ENCODE measurements at places on chromosomes 11 and 22.

DNA sequence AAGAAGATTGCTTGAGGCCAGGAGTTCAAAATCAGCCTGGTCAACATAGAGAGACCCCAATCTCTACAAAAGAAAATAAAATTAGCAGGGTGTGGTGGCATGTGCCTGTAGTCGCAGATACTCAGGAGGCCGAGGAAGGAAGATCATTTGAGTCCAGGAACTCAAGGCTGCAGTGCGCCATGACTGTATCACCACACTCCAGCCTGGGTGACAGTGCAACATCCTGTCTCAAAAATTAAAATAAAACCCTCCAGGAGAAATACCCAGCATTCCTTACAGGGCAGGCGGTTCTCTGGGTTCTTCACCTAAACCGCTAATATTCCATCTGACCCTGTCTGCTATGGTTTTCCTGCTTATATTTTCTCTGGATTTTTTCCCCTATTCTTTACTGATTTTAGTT, 13.5 kb downstream of the TCF20 start:
- no peak for DNase-seq

DNA sequence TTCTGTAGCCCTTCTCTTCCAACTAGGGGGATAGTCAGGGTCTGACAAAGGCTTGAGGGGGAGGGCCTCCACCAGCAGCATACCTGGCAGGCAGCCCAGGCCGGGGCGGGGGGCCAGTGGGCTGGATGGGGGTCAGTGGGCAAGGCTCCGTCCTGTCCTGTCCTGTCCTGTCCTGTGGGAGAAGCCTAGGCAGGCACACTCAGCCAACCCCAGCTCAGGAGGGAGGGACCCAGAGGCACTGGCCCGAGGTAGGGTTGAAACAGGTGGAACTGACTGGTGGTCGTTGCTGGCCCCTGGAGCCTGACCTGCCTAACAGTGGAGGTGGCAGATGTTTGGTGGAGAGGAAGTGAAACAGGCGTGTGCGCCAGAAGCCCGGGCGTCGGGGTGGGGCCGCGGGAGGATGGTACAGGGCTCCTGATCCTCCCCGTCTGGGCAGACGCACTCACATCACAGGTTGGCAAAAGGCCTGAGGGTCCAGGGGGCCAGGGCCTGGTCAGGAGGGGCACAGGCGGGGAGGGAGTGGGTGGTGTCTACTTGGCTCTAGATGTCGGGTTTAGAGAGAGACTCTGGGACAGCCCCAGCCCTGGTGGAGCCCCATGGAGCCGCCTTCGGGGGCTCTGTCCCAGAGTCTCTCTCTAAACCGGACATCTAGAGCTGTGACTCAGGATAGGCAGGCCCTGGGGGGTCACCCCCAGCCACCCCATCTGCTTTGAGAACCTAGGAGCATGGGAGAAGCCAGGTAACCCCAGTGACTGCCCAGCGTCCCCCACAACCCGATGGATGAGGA, 32.5 kb upstream of the GRAMD4 start:
- no peak for DNase-seq

GRCh38 chr11:61960532-61960931, 6.9 kb downstream of the FTH1 start:
- DNase-seq, result no peak

GRCh38 chr22:17303840-17304779, 65.2 kb upstream of the CECR2 start:
- no peak for DNase-seq

DNA sequence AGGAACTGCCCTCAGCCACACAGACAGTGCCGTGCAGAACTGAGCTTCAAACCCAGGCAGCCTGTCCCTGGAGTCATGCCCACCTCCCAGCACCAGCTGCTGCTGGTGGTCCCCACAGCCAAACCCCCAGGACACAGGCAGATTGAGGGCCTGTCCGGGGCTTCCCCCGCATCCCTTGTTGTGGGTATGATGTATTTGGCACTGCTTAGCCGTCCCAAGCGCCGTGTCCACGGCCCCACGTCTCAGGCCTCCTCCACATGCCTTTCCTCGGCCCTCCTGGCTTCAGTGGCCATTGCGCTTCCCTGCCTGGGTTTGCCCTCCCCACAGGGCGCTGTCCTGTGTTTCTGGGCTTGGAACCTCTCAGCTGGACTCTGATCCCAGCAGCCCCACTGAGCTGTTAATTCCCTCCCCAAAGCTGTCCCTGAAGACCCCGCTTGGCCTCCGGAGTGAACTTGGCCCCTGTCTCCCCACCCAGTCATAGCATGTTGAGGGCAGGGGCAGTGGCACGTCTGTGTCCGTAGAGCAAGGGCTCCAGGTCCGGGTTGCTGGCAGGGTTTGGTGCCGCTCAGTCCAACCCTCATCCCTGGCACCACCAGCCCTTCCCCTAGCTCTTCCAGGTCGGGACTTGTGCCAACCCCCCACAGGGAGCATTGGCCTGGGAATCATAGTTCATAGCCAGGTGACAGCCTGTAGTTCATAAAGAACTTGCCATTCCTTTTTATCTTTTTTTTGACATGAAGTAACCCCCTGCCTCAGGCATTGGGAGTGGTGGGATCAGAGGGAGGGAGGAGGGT, 34.5 kb upstream of the TEF start:
- DNase-seq, result no peak

- no peak for DNase-seq
Observed at GRCh38 chr11:44307340-44308099, 2.4 kb downstream of the ALX4 start.

DNA sequence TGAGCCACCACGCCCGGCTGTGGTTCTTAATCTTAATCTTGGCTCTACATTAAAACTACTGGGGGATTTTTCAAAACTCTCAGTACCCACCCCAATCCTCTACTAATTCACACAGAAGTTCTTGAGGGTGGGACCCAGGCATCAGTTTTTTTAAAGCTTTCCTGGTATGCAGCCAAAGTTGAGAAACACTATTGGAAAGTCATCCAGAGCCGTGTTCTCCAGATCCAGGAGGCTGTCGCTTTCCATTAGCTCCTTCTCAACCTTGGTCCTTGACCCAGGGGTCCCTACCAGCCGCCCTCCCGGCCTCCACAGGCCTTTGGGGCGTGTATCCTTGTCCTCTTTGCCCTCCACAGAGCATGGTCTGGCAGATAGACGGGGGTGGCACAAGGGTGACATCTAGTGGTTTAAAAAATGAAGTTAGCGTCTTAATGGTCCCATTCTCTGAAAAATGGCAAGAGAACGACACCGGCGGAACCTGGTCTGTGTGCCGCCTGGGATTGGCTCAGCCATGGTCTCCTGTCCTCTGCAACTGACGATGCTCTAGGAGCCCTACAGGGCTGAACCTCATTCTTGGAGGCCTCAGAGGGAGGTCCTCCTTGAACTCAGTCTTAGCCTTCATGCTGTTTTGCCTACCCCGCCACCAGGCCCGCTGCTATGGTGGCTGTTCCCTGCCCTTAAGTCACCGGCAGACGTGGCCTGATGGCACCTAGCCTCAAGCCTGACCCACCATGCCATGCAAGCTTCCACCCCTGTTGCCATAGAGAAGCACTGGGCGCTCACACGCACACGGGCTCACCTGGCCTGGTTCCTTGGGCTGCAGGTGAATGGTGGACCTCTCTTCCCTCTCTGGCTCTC, 152.0 kb upstream of the SYN3 start:
- peak; percentile 7 for DNase-seq

GRCh38 chr11:72573072-72573854, 101.0 kb downstream of the PDE2A start:
- DNase-seq, result peak; percentile 43

- DNase-seq, result no peak
Observed at GRCh38 chr22:40610329-40610850, 26.1 kb downstream of the MRTFA start.

DNA sequence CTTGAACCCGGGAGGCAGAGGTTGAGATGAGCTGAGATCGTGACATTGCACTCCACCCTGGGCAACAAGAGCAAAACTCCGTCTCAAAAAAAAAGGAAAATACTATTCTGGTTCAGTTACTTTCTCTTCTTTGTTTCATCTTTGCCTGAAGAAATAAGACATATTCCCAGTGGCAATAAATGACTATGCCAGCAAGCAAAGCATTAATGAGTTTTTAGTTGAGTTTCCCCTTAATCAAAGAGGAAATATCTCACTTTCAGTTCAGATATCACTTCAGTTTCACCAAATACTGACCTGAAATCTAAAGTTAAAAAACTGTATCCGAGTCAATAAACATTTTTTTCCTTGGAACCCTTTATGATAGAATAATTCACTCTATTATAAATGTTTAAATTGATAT, 10.4 kb downstream of the PISD start:
- no peak for DNase-seq

GRCh38 chr11:117369534-117369933, 41.9 kb downstream of the CEP164 start:
- DNase-seq, result no peak

GRCh38 chr11:107472966-107473365, 15.3 kb upstream of the CWF19L2 start:
- DNase-seq, result no peak

GRCh38 chr22:19888131-19888746, 33.6 kb upstream of the GNB1L start:
- no peak for DNase-seq

GRCh38 chr22:22084089-22084711, 101.6 kb upstream of the TOP3B start:
- no peak for DNase-seq

DNA sequence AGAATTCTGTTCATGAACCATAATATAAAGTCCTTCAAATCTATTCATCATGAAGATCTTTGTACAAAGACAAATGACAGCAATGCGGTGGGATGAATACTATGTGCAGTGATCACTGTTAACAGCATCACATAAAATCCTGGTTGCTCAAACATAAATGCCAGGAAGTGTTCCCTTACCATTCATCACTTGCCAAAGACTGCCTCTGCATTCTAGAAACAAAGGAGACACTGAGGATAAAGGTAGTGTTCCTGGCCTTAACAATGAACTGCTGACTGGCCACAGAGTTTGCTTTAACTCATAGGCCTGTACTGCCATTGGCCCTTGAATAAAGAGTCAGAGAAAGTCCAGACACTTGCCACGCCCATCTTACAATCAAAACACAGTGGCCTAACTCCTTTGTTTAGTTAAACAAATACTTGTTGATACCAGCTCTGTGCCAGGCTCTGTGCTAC, 29.5 kb downstream of the C2CD3 start:
- no peak for DNase-seq

GRCh38 chr11:96736601-96737000, 346.8 kb downstream of the JRKL start:
- DNase-seq, result no peak

GRCh38 chr22:50105208-50106100, 15.6 kb downstream of the MOV10L1 start:
- no peak for DNase-seq

GRCh38 chr11:69437001-69437875, 44.2 kb upstream of the LINC01488 start:
- no peak for DNase-seq

DNA sequence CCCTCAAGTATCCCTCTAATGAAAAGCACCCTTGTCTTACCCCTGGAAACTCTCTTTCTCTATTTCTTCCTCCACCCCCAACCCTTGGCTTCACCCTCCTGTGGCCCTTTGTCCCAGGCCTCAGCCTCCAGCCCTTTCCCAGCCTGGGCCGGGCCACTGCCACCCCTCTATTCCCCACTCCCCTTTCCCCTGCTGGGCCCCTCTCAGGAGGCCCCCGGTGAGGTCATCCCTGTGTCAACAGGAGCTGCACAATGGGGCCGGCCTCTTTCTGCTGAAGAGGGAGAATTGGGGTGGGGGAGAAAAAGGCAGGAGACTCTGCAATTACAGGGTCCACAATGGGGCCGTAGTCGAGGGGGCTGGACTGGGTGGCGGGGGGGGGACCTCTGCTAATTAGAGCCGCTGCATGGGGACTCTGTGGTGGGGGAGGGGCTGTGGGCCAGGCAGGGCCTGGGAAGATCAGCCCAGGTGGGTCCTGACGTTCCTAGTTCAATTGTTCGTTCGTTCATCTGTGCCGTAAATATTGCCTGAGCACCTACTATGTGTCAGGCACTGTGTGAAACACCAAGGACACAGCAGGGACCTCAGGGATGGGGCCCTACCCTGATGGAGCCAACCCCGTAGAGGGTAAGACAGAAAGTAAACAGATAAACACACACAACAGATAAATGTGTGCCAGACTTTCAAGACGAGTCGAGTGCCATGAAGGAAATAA, 18.5 kb upstream of the MPPED1 start:
- DNase-seq, result no peak

DNA sequence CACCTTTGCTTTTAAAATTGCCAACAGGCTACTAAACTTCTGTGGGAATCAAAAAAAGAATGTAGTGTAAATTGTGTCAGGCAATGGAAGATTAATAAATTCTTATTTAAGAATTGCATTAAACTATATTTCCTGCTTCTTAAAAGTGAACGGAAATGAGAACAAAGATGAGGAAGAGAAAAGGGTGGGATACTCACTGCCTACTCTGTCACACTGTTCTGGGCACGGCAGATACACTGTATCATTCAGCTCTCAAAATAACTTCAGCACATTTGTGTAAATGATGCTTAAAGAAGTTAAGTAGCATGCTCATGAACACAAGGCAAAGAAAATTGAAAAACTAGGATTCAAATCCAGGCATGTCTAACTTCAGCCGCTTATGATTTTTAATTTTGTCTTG, 218.7 kb downstream of the DCDC1 start:
- no peak for DNase-seq

DNA sequence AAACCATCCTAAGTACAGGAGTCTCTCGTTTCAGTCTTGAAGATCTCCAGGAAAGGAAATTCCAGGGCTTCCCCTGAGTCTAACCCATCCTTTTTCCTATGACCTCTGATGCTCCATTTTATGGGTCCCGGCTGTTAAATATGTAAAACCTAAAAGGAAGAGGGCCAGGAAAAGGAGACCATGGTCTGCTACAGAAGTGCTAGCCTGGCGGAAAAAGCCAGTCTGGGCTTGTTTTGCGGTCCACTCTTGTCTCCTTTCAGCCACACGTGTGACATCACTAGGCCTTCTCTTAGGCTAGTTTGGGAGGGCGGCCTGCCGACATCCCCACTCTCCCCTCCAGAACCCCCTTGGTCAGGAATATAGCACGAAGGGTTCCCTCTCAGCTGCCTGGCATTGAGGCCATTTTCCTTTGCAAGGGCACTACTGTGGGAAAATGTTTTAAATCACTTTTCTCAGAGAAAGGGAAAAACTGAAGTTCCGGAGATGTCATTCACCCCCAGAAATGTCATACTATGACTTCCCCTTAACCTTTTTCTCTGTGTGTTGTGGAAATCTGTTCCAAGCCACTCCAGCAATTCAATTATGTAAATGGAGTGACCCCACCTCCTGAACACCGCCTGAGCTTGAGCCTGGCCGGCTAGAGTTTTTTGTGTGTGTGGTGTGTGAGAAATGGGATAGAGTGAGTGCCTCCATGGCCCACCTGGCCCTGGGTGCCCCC, 86.9 kb downstream of the UBASH3B start:
- no peak for DNase-seq

- peak; percentile 52 for DNase-seq
Observed at GRCh38 chr11:62602141-62603071, 741 bp upstream of the MTA2 start.

DNA sequence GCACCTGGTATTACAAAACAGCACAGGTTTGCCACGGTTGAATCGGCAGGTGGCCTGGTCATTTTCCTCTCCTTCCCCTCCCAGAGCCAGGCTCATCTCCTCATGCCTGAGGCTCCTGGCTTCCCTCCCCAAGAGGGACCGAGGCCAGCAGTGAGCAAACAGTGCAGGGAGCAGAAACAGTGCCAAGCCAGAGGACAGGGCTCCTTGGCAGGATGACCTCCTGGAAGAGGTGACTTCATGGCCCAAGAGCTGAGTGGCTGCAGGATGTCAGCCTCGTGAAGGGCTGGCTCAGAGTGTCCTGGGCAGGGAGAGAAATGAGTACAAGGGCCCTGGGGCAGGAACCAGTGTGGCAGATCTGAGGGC, 22.8 kb upstream of the PPFIA1 start:
- no peak for DNase-seq

- no peak for DNase-seq
Observed at GRCh38 chr11:41921746-41922390, 462.4 kb upstream of the LRRC4C start.

Data from NCI-H510A (cell line).